ENCODE measurements at places on chromosomes 6 and 20. TPM values are rescaled to one million over a fixed set of nuclear protein-coding genes. Genes with fewer than 3 reads are reported as not detected.

TREML2 gene
- not detected for total RNA-seq

COQ3 gene
- total RNA-seq = 3.4 TPM

LBP gene
- total RNA-seq = not detected

CDSN gene
- not detected for total RNA-seq

MCHR2 gene
- not detected for total RNA-seq

KIZ gene
- total RNA-seq = 5.8 TPM

GLP1R gene
- total RNA-seq = not detected

SLC13A3 gene
- 0.36 TPM for total RNA-seq

RSPO3 gene
- not detected for total RNA-seq

All from cardiac atrium fibroblast (primary cell).